ENCODE measurements at places on chromosomes 13 and 19.

DNA sequence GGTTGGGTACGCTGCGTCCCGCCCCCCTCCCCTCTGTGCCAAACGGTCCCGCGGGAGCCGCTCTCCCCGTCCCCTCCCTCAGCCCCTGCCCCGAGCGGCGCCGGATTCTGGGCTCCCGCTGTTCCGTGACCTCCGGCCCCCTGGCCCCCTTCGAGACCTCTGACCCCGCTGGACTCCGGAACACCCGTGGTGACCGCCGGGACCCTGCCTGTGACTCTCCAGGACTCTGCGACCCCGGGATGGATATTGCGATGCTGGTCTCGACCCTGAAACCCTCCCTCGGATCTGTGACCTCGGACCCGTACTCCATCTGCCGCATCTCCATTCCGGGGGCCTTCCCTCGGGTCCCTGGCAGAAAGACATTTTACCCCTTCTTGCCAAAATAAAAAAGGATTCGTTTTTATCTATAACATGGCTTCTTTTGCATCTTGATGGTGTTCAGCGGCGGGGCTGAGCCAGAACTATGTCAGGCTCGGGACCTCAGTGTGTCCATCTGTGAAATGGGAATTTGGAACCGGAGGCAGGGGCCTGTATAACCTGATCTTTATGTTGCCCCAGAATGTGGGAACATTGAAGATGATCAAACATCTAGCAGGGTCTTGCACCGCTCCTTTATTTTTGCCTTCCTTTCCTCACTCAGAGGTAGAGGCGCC, 654 bp upstream of the MEGF8 start:
- no peak for DNase-seq

- DNase-seq, result no peak
Observed at GRCh38 chr13:87954091-87954490, 282.9 kb downstream of the SLITRK5 start.

- no peak for DNase-seq
Observed at GRCh38 chr13:30744681-30745077, 9.3 kb downstream of the ALOX5AP start.

DNA sequence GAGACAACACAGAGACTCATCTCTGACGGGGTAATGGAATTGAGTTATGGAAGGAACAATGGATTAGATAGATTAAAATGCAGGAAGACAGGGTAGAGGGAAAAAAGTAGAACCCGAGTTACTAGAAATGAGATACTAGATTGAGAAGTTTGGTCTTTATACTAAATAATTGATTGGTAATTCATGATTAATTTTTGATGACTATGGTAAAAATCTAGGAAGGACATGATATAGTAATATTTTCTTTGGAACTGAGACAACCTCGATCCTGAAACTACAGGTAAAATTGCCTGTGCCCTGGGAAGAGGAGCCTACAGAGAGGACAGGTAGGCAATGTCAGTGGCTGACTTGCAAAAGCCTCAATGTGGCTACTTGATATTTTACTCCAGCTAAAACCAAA, 188.4 kb upstream of the GPC6 start:
- DNase-seq, result no peak

- no peak for DNase-seq
Observed at GRCh38 chr13:78341032-78341431, 262.3 kb downstream of the POU4F1 start.

DNA sequence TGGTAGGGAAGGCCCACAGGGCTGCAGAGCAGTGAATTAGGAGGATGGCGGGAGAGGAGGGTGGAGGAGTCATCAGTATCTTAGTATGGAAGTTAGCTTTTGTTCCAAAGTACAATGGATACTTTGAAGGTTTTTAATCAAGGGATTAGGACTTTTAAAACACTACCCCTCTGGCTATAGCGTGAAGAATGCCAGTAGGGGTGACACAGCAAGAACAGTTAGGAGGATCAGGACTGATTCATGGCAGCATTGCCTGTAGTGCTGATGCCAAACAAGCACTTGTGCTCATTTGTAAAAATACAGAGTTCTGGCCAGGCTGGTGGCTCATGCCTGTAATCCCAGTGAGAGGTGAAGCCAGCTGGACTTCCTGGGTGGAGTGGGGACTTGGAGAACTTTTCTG, 46.2 kb downstream of the SKA3 start:
- no peak for DNase-seq

GRCh38 chr19:20357921-20358320, 190.9 kb downstream of the ZNF486 start:
- DNase-seq, result no peak

DNA sequence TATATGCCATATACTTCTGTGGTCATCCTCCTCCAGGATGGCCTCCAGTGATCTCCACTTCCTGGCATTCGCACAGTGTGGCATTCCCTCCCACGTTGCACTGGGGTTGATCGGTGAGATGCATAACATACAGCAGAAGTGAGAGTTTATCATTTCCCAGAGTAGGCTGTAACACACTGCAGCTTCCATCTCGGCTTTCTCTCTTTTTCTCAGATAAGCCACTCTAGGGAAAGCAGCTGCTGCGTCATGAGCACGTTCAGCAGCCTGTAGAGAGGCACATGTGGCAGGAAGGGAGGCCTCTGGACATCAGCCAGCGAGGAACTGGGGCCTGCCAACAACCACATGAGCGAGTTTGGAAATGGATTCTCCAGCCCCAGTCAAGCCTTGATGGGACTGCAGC, 807.1 kb downstream of the DIAPH3 start:
- no peak for DNase-seq

DNA sequence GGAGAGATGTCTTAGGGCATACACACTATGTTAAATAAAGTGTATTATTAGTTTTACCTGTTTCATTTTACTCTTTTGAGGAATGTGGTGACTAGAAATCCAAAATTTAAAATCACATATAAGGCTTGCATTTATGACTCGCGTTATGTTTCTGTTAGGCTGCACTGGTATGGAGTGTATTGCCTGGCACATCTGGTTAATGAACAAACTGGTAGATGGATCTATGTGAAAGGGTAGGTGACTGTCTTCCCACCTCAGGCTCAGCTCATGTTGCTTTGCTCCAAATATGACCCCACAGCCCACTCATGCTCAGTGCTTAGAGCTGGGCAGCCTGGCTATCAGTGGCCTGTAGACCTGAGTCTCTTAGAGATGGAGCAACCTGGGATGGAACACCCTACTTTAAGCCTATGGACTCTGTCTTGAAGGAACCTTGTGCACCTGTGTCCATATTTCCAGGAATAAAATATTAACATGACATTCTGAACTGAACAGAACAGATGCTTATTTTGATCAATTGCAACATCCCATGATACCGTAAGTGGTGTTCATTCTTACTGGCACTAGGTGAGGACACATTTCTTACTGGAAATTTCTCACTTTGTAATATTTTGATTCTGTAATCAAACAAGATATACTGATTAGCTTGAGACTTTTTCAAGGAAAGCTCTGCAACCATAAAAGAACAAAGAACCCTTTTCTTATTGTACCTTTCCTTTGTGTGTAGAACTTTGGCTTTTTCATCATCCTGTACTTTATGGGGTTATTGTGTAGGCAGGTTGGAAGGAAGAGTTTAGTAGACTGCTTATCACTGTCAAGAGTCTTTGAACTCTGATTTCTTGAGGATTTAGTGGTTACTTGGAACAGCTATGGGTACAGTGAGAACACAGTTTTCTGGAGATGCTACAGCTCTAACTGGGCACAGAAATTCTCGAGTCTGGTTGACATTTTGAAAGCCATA, 9.6 kb upstream of the OLFM4 start:
- no peak for DNase-seq

DNA sequence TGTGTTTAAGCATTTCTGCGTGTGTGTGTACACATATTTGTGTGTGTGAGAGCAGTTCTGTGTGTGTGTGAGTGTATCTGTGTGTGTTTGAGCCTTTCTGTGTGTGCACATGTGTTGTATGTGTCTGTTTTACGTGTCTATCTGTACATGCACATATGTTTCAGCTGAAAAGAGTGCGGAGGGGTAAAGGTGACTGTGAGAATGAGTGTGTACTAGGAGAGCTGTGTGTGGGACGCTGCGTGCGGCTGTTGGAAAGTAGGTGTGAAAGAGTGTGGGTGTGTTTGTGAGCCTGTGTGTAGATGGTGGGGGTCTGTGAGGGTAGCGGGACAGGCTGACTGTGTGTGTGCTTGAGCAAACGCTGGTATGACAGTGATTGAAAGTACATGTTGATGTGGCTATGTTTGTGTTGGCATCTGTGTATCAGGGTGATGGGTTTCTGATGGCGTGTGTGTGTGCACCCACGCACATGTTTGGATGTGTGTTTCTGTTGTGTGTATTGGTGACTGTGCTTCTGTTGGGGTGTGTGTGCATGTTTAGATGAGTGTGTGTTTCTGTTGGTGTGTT, 7.5 kb upstream of the TPM4 start:
- DNase-seq, result no peak

GRCh38 chr19:2320049-2320448, 8.3 kb downstream of the LSM7 start:
- no peak for DNase-seq

DNA sequence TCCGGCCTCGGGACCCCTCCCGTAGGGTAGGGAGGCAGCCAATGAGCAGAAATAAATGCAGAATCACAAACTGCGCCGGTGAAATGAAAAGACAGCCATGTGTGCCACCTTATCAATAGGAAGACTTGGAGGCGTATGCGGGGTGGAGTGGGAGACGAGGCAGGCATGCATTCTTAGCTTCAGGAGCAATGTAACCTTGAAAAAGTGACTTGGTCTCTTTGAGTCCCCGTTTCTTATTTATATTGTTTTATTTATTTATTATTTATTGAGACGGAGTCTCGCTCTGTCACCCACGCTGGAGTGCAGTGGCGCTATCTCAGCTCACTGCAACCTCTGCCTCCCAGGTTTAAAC, 16.0 kb downstream of the SSC5D start:
- DNase-seq, result no peak

DNA sequence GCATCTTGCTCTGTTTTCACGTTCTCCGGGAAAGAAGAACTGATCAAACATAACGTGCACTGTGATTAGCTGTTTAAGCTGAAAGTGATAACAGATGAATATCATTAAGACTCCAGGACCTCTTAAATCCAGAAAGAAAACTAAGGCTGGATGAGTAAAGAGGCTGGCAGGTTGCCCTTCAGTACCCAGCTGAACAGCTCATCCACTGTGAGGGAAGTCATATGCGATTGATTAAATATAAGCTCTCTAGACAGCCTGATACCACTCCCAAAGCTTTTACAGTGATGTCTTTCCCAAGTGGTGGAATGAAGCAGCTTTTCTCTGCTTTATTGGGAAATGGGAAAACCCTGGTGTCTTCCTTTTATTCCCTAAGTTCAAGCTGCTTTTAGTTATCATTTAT, 116.9 kb downstream of the EFNB2 start:
- no peak for DNase-seq

- DNase-seq, result no peak
Observed at GRCh38 chr19:39037194-39037593, 4.8 kb upstream of the FBXO27 start.

DNA sequence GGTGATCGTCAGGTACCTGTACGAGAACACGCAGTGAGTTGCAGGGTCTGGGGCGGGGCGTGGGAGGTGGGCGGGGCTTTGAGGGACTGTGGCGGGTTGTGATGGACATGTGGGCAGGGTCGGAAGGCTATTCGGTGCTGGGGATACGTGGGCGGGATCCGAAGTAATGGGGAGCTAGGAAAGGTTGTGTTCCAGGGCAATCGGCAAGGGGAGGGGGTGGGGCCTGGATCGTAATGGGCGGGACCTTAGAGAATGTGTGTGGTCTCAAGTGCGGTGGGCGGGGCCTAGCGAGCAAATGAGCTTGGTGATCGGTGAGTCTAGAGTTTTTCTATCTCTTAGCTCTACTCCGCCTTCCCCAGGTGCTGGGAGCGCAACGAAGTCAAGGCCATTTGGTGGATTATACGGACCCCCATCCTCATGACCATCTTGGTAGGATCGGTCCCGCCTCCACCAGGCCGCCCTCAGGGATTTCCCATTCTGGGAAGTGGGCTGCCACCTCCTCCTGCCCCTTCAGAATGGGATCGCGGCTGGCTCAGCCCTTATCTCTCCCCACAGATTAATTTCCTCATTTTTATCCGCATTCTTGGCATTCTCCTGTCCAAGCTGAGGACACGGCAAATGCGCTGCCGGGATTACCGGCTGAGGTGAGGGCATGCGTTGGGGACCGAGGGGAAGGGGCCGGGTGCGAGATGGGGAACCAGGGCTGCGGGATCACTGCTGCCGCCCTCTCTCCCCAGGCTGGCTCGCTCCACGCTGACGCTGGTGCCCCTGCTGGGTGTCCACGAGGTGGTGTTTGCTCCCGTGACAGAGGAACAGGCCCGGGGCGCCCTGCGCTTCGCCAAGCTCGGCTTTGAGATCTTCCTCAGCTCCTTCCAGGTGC, 9.6 kb downstream of the GIPR start:
- peak; percentile 87 for DNase-seq

GRCh38 chr19:35845215-35846037, 6.9 kb downstream of the NPHS1 start:
- DNase-seq, result peak; percentile 19

DNA sequence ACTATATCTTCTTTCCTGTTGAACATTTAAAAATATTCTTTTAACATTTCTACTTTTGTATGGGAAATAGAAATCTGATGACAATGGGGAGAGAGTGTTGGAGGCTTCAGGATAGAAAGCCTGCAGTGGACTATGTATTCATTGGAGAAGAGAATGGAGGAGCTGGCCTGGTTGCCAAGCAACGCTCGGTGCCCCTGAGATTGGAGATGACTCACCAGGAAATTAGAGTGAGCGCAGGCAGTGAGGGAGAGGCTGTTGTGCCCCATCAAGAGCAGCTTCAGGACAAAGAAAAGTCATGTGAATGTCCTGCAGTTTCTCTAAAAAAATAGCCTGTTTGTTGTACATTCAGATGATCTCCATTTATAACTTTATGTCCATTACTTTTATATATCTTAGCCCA, 48.7 kb upstream of the ZNF835 start:
- DNase-seq, result no peak

- DNase-seq, result no peak
Observed at GRCh38 chr13:25872481-25873241, 179.2 kb downstream of the SHISA2 start.

DNA sequence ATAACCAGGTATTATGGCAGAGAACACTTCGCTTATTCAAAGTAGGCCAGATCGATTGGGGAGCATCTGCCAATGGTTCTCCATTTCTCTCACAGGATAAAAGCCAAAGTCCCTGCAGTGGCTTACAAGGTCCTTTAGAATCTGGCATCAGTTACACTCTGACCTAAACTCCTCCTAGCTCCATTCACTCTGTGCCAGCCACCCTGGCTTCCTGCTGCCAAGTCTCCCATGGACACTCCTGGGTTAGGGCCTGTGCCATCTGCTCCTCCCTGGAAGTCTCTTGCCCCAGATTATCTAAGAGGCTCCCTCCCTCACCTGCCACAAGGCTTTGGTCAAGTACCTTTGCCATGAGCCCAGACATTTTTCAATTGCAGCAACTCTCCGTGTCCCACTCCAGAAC, 649.2 kb downstream of the DACH1 start:
- no peak for DNase-seq

DNA sequence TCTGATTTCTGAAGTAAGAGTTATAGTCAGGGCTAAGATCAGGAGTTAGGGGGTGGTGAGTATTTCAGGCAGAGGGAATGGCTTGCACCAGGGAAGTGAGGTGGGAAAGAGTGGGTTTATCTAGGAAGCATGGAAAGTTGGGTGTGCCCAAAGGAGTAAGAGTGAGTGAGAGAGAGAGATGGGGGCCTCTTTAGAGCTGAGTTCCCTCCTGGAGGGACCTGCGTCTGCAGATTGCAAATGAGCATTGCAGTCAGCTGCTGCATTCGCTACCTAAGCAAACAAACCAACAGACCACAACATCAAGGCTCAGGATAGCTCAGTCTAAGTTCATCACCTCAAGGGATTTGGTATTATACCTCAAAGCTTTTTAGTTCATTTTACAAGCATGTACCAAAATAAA, 405.8 kb downstream of the FGF9 start:
- no peak for DNase-seq

GRCh38 chr19:7904074-7905020, 670 bp downstream of the MAP2K7 start:
- DNase-seq, result no peak

GRCh38 chr19:4916292-4917082, 7.2 kb downstream of the UHRF1 start:
- DNase-seq, result no peak
